ENCODE measurements at places on chromosomes 3 and 15.

- no peak overlapping the region for H3K4me3 ChIP-seq
- no peaks in the 10 kb centered on the region for H3K36me3 ChIP-seq
- no peak overlapping the region for H3K27ac ChIP-seq
- no peak for DNase-seq
- no peaks in the 10 kb centered on the region for H3K4me1 ChIP-seq
- no peaks in the 10 kb centered on the region for H3K27me3 ChIP-seq
These were observed 45.7 kb upstream of the TNIK start for GRCh38 chr3:171505822-171506333.

GRCh38 chr3:133820129-133820528 lies 14.5 kb downstream of the SRPRB start:
- H3K36me3 ChIP-seq, result peaks cover 26% of the 10 kb centered on the region
- no peak for DNase-seq
- no peak overlapping the region for H3K27ac ChIP-seq
- H3K4me3 ChIP-seq, result no peak overlapping the region
- H3K27me3 ChIP-seq, result no peaks in the 10 kb centered on the region
- no peaks in the 10 kb centered on the region for H3K4me1 ChIP-seq

- no peaks in the 10 kb centered on the region for H3K36me3 ChIP-seq
- no peak overlapping the region for H3K4me3 ChIP-seq
- no peaks in the 10 kb centered on the region for H3K27me3 ChIP-seq
- H3K27ac ChIP-seq, result no peak overlapping the region
- DNase-seq, result no peak
- H3K4me1 ChIP-seq, result peaks cover 1% of the 10 kb centered on the region
These were observed 87.0 kb upstream of the STT3B start for GRCh38 chr3:31445701-31446100.

GRCh38 chr15:31256378-31257265 lies 70.0 kb upstream of the KLF13 start:
- H3K36me3 ChIP-seq, result no peaks in the 10 kb centered on the region
- no peak for DNase-seq
- H3K27me3 ChIP-seq, result no peaks in the 10 kb centered on the region
- H3K4me1 ChIP-seq, result peaks cover 20% of the 10 kb centered on the region
- H3K27ac ChIP-seq, result no peak overlapping the region

DNA sequence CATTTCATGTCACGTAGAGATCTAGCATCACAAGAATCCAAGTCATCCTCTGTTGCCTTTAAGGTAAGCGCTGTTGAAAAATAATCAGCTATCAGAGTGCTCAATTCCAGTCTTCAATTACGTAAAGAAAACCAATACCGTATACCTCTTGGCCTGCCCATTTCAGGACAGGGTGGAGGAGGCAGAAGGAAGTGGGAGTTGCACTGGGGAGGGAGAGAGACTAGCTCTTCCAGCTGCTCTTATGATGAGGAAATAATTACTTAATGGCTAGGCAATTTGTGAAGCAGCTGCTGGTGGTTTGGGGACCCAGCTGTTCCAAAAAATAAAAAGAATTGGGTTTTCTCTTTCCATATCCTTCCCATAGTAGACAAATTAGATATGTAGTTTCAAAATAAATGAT lies 365.8 kb upstream of the MCTP2 start:
- H3K36me3 ChIP-seq, result no peaks in the 10 kb centered on the region
- no peak for DNase-seq
- H3K4me1 ChIP-seq, result no peaks in the 10 kb centered on the region
- no peak overlapping the region for H3K4me3 ChIP-seq
- no peak overlapping the region for H3K27ac ChIP-seq

GRCh38 chr3:59839283-59839682 lies 789.5 kb upstream of the CFAP20DC start:
- H3K36me3 ChIP-seq, result no peaks in the 10 kb centered on the region
- no peak for DNase-seq
- no peak overlapping the region for H3K27ac ChIP-seq
- H3K27me3 ChIP-seq, result no peaks in the 10 kb centered on the region

GRCh38 chr3:185696039-185696438 lies 109.9 kb downstream of the SENP2 start:
- DNase-seq, result no peak
- H3K4me3 ChIP-seq, result no peak overlapping the region
- peaks cover under 1% of the 10 kb centered on the region for H3K27me3 ChIP-seq
- no peak overlapping the region for H3K27ac ChIP-seq
- no peaks in the 10 kb centered on the region for H3K4me1 ChIP-seq

GRCh38 chr15:73996939-73997338 lies 2.4 kb downstream of the PML start:
- DNase-seq, result no peak
- H3K36me3 ChIP-seq, result peaks cover 17% of the 10 kb centered on the region
- H3K4me1 ChIP-seq, result peaks cover 64% of the 10 kb centered on the region
- no peaks in the 10 kb centered on the region for H3K27me3 ChIP-seq

DNA sequence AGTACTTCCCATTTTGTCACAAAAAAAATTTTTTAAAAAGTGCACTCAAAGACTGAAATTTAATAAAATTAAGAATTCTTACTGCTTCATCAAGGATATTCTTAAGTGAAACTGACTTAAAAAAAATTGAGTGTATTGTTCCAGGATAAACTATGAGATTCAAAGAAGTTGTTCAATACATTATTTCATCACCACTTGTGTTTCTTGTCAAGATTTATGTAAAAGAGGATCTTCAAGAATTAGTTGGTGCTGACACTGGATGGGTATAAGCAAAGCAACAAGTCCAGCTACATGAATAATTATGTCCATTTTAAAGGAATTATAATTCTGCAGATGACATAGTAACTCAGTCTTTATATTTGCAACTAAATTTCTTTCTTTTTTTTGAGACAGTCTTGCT lies 4.3 kb upstream of the AP4E1 start:
- no peak for DNase-seq
- no peak overlapping the region for H3K27ac ChIP-seq
- H3K27me3 ChIP-seq, result no peaks in the 10 kb centered on the region
- no peaks in the 10 kb centered on the region for H3K36me3 ChIP-seq
- no peaks in the 10 kb centered on the region for H3K4me1 ChIP-seq
- H3K4me3 ChIP-seq, result no peak overlapping the region

DNA sequence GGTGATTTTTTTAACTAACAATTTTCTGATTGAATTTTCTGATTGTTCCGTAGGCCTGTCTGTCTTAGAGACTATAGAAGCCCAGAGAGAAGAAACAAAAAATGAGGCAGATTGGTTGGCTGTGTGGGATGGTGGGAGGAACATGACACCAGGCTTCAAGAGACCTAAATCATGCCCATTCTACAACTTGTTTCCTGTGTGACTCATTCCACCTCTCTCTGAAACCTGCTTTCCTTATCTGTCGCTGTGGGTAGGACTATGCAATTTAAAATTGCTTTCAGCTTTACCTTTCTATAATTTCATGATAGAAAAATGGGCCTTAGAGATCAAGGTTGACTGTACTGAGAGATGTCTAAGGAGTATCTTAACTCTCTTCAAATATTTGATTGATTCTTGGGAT lies 44.5 kb downstream of the OXNAD1 start:
- no peak overlapping the region for H3K4me3 ChIP-seq
- no peak overlapping the region for H3K27ac ChIP-seq
- H3K4me1 ChIP-seq, result peaks cover 9% of the 10 kb centered on the region
- H3K27me3 ChIP-seq, result no peaks in the 10 kb centered on the region

- no peaks in the 10 kb centered on the region for H3K36me3 ChIP-seq
- DNase-seq, result no peak
- peaks cover 15% of the 10 kb centered on the region for H3K4me1 ChIP-seq
- peak overlapping the region; percentile 12 for H3K27ac ChIP-seq
- H3K4me3 ChIP-seq, result no peak overlapping the region
- H3K27me3 ChIP-seq, result no peaks in the 10 kb centered on the region
These were observed 110.5 kb upstream of the RAP2B start for GRCh38 chr3:153051427-153052095.

DNA sequence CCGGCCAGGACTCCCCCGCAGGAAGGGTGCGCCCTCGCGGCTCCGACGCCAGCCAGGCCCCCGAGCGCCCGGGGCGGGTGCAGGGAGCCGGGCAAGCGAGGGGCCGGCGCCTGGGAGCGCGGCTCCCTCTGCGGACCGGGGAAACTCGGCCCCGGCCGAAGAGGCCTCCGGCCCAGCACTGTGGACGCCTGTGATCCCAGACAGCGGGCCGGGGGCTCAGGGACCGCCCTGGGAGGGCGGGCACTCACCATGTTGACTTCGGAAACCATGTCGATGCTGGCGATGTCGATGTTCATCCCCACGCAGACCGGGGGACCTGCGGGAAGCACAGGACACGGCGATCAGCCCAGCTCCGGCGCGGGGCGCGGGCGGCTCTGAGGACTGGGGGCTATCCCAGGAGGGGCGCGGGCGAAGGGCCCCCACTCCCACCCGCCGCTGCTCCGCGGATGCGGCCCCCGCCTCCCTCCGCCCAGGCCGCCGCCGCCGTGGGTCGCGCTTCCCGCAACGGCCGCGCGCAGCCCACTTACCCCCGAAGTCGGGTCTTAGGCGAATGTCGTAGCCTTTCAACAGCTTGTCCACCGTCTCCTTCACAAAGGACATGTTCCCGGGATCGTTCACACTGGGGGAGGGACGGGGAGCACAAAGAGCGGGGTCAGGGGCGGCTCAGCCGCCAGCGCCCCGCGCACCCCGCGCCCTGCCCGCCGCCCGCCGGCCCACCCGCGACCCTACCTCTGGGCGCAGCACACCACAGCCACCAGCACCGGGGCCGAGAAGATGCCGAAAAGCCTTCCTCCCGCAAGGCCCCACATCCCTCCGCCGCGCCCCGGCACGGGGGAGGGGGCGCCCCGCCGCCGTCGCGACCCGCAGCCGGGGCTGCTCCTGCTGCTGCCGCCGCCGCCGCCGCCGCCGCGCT lies at the start of gene GABRB3:
Gene GABRB3, minus strand, starts transcription at position 913 of the 913 bp plus-strand sequence.
- no peaks in the 10 kb centered on the region for H3K36me3 ChIP-seq
- no peak within 1 kb of the TSS for H3K27ac ChIP-seq
- H3K4me1 ChIP-seq, result peaks cover 7% of the 10 kb centered on the region
- no peak for DNase-seq

DNA sequence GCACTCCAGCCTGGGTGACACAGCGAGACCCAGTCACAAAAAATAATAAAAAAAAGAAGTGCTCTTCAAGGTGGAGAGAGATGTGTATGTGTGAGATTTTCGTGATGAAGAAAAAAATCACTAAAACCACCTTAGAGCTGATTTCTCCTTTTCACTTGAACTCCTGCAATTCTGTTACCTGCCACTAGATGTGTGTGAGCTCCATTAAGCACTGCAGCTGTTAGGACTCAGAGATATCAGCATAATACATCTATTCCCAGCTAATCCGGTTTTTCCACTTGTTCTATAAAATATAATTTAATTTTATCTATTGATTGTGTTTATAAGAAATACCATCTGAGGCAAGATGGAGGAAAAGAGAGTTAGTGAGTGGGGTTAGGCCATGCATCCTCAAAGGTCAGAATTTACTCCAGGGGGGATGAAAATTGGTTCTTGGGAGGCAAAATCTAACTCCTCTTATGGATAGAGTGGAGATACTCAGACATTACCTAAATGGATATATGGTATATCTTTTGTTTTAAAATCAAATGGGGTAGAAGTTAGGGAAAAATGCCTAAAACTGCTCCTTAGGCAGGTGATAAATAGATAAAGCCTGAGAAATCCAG lies 152.7 kb downstream of the IL20RB start:
- H3K4me3 ChIP-seq, result no peak overlapping the region
- no peak for DNase-seq
- H3K27ac ChIP-seq, result no peak overlapping the region

- no peaks in the 10 kb centered on the region for H3K36me3 ChIP-seq
- no peaks in the 10 kb centered on the region for H3K27me3 ChIP-seq
- DNase-seq, result no peak
- no peak overlapping the region for H3K4me3 ChIP-seq
- no peak overlapping the region for H3K27ac ChIP-seq
These were observed 18.2 kb downstream of the DNAJB8 start for GRCh38 chr3:128448491-128448890.

DNA sequence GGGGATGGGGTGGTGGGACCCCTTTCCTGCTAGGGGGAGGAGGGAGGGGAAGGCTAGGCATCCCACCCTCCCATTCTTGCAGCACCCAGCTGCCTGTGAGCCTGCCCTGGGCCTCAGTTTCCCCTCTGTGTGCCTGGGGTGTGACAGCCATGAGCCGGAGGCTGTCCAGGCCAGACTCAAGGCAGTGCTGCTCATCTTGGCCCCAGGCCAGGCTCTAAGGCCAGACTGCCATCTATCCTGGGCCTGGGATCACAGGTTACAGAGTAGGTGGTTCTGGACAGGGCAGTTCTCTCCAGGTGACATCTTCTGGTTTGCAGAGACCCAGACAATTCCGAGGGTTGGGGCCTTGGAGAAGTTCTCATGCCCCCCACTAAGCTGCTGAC lies 3.3 kb upstream of the VILL start:
- no peak overlapping the region for H3K27ac ChIP-seq
- no peak overlapping the region for H3K4me3 ChIP-seq
- peak; percentile 0 for DNase-seq
- H3K27me3 ChIP-seq, result no peaks in the 10 kb centered on the region
- H3K4me1 ChIP-seq, result no peaks in the 10 kb centered on the region

DNA sequence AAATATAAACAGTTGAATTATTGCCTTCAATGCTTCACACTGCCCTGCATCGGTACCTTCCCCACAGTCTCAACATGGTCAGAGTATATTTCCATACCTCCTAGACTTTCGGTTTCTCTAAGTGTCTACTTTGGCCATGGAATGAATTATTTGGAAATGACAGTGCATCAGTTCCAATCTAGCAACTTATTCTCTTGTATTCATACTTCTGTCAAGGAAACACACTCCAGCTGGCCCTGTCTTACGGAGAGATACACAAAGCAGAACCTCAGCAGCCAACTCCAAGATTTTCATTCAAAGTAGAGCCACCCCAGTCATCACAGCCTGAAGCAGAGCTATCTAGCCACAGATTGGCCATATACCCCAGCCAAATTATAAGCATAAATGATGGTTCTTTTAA lies 518.4 kb upstream of the UBE2E2 start:
- H3K4me1 ChIP-seq, result no peaks in the 10 kb centered on the region
- no peaks in the 10 kb centered on the region for H3K27me3 ChIP-seq
- H3K36me3 ChIP-seq, result no peaks in the 10 kb centered on the region
- DNase-seq, result no peak

DNA sequence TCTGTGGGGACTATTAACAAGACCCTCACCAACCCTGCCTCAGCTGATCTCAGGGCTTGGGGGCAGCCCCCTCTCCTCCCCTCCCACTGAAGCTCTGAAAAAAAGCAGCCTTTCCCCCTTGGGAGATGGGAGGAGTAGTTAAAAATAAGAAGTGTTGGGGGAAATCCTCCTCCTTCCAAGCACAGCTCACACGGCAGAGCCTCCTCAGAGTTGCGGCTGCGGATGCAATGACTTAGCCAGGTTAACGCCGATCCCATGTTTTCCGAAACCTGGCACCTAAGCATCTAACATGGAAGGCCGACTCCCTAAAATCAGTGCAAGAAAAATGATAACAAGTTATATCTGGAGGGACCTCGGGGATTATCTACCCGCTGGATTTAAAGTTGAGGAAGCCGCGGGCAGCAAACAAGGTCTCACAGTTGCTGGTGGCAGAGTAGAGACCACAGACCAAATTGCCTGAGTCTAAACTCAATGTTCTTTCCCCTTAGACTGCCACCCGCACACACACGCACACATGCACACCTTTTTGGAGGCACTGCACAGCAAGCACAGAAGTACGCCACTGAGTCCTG lies 1.1 kb upstream of the TPM1 start:
- peak overlapping the region; percentile 83 for H3K4me3 ChIP-seq
- peak overlapping the region; percentile 98 for H3K27ac ChIP-seq
- peaks cover 6% of the 10 kb centered on the region for H3K36me3 ChIP-seq
- peaks cover 7% of the 10 kb centered on the region for H3K4me1 ChIP-seq
